Caudate nucleus (tissue), 63 donors: ENCODE measurements at places on chromosomes 3 and 15.

- no peak for DNase-seq
Observed at GRCh38 chr3:183883291-183884096, 1.2 kb downstream of the PARL start.

GRCh38 chr3:113981803-113982202 lies 34.0 kb downstream of the ZDHHC23 start:
- no peak for DNase-seq

DNA sequence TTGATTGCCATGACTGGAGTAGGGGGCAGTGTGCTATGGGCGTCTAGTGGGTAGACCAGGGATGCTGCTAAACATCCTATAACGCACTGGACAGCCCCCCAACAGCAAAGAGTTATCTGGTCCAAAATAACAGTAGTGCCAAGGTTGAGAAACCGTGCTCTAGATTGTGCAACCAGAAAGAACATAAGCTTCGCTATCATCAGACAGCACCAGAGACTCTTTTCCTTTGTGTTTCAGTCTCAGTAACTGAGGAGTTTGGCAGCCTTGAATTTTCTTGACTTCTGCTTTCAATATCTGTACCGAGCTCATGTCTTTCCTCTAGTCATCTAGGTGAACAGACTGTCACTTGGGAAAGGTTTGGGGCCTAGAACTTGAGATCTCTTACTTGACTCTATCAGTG lies 8.8 kb downstream of the ARID3B start:
- DNase-seq: no peak

GRCh38 chr3:43786526-43787305 lies 96.0 kb downstream of the ABHD5 start:
- no peak for DNase-seq

GRCh38 chr3:2456788-2457187 lies 358.1 kb downstream of the CNTN4 start:
- DNase-seq: no peak

- no peak for DNase-seq
Observed at GRCh38 chr3:184524981-184525336, 36.6 kb upstream of the EPHB3 start.

GRCh38 chr3:3015185-3016089 lies 94.7 kb downstream of the IL5RA start:
- DNase-seq: no peak

DNA sequence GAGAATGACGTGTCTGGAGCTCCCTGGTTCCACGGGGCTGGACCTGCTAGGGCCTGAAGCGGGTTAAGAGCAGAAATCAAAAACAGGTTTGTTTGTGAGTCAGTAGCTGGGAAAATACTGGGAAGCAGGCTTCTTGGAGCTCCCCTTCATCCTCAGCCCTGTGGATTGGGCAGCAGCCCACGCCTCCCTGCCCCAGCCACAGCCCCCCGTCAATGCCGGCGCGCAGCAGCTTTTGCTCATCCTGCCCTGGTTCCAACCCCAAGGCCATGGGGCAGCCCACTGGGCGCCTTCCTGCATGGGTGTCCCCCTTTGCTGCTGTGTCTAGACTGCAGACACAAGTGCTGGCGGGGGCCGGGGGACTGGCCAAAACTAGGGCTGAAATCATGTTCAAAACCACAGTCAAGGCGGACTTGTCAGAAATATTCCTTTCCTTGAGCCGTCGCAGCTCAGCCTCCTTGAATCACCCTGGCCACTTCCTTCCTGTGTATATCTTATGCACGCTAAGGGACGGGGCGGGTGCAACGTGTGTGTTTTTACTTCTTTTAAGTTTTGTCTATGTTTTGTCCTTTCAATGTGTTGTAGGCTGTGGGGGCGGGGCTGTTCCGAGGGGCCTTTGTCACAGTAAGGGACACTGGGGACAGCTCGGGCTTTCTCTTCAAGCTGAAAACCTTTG lies 108.1 kb downstream of the KLF13 start:
- no peak for DNase-seq

DNA sequence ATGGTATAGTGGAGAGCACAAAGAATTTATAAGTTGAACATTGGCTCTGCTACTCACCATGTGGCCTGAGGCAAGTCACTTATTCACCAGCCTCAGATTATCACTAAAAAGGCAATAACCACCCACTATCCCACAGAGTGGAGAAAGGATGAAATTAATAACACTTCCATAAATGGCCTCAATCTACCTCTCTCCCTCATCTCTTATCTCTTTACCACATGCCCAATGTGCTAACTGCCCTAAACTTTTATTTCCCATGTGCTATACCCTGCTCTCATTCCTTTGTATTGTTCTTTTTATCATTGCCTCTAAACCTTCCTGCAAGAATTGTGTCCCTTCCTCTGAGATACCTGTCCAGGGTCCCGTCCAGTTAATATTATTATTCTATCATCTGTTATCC lies 26.0 kb downstream of the SLC12A6 start:
- DNase-seq: no peak

- DNase-seq: no peak
Observed at GRCh38 chr3:194866236-194866635, 180.6 kb downstream of the FAM43A start.

DNA sequence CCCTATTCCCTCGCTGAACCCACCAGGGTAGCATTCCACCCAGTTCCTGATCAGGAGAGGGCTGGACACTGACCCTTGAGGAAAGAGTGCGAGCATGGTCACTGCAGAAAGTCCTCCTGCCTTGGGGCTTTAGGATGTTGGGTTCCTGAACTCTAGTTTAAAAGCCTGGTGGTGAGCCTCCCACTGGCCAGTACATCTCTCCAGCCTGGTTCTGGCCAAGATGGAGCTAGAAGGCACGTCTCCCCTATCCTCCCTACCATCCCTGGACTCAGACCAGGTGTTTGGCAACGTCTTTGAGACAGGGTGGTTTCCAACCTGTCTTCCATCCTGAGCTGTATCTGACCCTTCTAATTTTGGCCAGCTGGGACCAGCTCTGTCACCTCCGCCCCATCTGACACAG lies 31.4 kb downstream of the NBEAL2 start:
- no peak for DNase-seq

DNA sequence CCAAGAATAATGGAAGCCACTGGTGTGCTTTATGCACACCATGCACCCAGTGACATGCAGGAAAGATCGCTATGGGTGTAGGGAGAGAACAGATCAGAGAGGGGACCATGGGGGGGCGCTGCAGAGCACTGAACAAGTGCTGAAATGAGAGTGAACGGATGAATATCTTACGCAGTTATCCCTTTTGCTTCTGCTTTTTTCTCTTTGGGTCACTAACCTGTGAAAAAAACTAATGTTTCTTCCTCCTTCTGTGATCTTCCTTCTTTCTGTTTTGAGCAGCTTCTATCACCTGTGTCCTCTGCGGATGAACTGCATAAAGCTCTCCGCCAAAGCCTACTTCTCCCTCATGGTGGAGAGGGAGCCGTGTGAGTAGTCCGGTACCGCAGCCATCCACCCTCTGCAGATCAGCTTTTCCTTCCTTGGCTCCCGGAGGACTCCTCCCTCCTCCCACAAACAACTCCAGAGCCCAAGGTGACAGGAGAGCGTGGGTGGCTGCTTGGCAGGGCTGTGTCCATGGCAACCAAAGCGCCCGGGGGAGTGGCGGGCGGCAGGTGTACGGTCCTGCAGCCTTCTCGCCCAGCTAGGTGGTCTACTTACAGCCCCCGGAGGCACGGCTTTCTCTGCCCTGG lies 106.2 kb downstream of the DGKG start:
- DNase-seq: peak; percentile 24

- DNase-seq: no peak
Observed at GRCh38 chr3:27971600-27971999, 249.5 kb upstream of the EOMES start.

GRCh38 chr3:125032683-125033082 lies 23.1 kb downstream of the HEG1 start:
- no peak for DNase-seq
